ENCODE measurements at places on chromosomes 4 and X. TPM values are rescaled to one million over a fixed set of nuclear protein-coding genes. Genes with fewer than 3 reads are reported as not detected.
A peak's percentile ranks its signal among the peaks of the same experiment; 100 is the strongest.

DNA sequence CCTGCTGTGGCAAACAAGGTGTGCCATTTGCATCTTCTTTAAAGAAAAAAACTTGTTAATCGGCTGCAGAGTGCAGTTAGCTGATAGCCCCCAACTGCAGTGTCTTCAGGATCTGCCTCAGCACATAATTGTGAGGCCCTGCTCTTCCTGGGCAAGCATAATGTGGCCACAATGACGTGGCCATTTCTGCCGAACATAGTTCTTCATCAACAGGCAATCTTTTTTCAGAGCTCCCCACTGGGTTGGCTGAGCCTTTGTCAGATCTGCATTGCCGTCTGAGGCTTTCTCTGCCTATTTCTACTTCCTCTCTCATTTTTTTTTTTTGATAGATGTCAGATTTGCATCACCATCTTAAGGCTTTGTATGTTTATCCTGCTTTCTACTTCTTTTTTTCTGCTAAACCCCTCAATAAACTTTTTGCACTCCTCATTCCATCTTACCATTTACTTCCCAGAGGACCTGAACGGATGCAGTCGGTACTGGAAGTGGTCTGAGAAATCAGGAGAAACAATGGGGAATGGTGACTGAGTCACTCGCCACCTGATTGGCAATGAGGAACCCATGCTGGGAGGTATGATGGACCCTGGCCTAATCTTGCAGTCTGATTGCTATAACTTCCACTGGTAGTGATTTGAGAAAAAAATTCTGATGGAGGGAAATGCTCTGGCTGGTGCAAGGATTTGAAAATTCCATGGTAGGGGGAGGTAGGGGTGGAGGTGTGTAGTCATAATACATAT, 21.2 kb upstream of the TAB3 start:
- H3K36me3 ChIP-seq, result no peaks in the 10 kb centered on the region
- no peak overlapping the region for H3K27ac ChIP-seq
- H3K4me1 ChIP-seq, result no peaks in the 10 kb centered on the region
- H3K27me3 ChIP-seq, result no peaks in the 10 kb centered on the region
- DNase-seq, result no peak
- no peak overlapping the region for H3K4me3 ChIP-seq

DNA sequence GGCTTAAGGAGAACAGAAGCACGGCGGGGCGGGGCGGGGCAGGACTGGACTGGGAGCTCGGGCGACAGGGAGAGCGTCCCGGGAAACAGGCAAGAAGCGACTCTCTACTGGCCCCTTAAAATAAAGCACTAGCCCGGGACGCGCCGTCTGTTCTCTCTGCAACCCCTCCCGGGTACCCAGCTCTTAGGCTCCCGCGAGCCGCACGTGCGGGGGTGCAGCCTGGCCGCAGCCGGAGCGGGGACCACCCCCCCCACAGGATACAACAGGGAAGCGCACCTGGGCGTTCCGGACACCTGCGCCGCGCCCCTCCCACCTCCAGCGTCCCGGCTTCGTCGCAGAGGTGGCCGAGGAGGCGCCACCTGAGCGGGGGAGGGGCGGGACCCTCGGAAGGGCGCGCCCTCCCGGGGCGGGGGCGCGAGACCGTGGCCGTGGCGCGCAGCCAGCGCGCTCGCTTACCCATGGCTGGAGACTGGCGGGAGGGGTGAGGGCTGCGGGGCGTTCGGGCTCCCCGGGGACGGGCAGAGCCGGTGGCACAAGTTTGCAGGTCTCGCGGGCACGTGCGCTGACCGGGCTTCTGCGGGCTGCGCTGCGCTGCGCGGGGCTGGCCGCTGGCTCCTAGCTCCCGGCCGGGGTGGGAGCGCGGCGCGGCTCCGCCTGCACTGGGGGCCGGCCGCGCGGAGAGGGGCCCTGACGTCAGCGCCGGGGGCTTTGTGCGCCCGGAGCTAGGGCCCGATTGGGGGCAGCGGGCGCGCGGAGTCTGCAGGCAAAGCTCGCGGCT, 91.5 kb downstream of the GEMIN8 start:
- peak overlapping the region; percentile 65 for H3K27ac ChIP-seq
- no peaks in the 10 kb centered on the region for H3K27me3 ChIP-seq
- peak overlapping the region; percentile 16 for H3K4me3 ChIP-seq

DNA sequence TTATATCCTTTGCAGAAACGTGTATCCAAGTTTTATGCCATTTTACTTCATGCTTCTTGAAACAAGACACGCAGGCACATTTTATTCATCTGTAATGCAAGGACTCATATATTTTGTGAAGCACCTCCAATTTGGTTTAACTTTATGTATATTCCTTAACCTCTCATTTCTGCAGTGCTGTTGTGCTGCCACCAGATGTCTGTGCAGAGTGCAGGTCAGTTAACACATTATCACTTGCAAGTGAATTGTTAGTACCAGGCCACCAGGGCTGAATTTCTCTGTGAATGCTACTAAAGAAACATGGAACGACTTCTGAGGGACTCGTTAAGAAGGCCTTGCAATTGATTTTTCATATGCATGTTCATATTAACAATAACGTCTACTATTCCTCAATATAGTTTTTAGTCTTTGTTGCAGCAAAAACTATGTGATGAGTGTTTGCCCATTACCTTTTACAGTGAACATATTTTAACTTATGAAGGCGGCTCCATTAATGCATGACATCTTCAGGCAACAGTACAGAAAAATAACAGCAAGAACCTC, 770.3 kb downstream of the NLGN4X start:
- H3K4me1 ChIP-seq, result no peaks in the 10 kb centered on the region
- H3K27ac ChIP-seq, result no peak overlapping the region
- H3K27me3 ChIP-seq, result no peaks in the 10 kb centered on the region
- no peak for DNase-seq

The ANKRD50 gene
- total RNA-seq, result 20.7 TPM

The PI4K2B gene
- 17.7 TPM for total RNA-seq

Measured in upper lobe of left lung (tissue), 6 donors.